GM12892 (cell line): ENCODE measurements at places on chromosomes 2 and 18.

DNA sequence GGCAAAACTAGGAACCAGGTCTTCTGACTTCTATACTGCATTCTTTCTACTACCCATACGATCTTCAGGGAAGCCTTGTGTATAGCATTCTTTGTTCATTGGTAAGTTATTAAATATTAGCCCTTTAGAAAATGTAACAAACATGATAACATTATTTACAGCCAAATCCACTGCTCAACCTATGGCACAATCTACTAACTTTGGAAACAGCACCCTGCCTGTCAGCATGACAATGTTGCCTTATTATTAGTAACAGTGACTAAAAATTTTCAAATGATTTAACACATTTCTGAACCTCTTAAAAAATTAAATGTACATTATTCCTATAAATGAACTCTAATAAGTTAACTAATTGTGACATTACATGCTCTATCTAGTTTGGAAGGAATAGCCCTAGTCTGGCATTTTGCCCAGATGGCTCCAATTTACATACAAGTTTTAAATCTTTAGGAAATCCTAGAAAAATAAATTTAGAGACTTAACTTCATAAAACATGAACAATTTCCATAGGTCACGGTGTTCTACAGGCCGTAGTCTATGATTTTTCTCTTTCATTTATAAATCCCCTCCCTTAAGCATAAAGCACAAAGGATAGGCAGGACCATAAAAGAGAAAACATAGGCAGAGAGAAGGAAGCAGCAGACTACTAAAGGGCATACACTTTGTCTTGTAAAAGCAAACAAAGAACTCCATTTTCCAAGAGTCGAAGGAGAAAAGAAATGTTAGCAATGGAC is 33.7 kb downstream of the YES1 start:
- DNase-seq = no peak

DNA sequence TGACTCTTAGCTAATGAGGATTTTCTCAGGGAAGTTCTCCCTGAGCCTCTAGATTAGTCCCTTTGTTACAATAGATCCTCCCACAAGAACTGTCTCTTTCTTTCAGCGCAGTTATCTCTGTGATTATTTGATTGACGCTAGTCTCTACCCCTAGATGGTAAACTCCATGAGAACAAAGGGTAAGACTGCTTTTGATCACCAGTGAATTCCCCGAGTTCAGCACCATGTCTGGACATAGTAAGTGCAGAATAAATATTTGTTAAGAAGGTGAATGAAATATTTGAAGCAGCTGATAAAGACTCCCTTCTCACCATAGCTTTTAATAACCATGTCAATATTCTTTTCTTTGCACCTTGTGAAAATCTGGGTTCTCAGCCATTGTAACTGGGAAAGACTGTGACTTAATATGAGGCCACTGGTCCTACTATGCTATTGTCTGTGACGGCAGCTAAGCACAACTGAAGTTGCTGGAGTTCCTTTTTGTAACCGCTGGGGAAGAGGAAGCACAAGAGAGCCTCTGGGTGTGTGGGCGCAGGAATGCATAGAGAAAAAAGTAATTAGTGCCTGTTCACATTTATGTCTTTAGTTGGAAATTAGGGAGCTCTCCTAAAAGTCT is 214.7 kb downstream of the TGIF1 start:
- DNase-seq = no peak

- no peak for DNase-seq
Measured at GRCh38 chr18:13570216-13570615, 156.1 kb downstream of the FAM210A start.

GRCh38 chr2:23596316-23596885 is 211.4 kb downstream of the KLHL29 start:
- no peak for DNase-seq

- DNase-seq = no peak
Measured at GRCh38 chr2:11573418-11574175, 39.8 kb downstream of the GREB1 start.

GRCh38 chr18:57882465-57882864 is 79.3 kb upstream of the ATP8B1 start:
- no peak for DNase-seq

GRCh38 chr2:173822889-173823542 is 142.2 kb downstream of the SP3 start:
- DNase-seq = no peak

DNA sequence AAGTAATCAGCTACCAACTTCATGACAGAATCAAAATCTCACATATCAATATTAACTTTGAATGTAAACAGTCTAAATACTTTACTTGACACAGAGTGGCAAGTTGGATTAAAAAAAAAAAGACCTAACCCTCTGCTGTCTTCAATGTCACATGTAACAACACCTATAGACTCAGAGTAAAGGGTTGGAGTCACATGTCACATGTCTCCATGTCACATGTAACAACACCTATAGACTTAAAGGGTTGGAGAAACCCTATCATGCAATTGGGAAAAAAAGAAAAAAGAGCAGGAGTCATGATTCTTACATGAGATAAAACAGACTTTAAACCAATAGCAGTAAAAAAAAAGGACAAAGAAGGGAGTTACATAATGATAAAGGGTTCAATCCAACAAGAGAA is 665.3 kb upstream of the LRRTM1 start:
- no peak for DNase-seq

- no peak for DNase-seq
Measured at GRCh38 chr2:14577843-14578242, 54.7 kb upstream of the LRATD1 start.

DNA sequence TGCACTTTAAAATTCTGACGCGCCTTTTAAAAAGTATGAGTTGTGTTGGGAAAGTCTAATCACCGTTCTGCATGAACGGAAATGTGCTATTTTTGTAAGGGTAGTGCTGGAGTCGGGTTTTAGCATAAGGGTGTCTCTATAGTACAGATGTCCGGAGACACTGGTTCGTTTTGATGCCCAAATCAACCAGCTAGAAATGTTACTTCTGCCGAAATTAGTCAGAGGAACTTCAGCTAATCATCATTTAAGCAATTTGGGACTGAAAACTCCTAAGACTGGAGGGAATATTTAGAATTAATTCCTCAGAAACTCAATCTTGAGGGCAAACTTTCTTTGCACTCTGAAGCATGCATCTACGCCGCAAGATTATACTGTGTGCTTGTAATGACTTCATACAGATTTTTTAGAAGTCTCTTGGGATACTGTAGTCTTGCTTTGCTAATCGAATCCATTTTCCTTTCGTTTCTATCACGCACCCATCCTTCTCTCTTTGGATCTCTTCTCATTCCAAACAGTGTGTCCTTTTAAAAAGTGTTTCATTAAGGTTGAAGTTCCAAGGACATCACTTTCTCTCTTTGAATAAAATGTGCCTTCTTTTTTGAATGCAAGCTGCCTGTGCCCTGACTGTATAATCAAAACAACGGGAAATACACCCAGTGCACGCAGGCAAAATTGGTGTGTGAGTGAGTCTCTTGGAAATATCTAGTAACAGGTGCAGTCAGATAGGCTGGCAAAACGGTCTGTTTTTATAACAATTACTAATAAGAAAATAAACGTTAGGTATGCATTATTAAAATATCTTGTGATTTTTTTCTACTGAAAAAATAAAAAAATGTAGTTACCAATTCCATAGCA is 270.9 kb upstream of the TCF4 start:
- DNase-seq = no peak

GRCh38 chr2:20585710-20586594 is 64.9 kb downstream of the HS1BP3 start:
- no peak for DNase-seq
